Breast epithelium (tissue), 4 donors: ENCODE measurements at places on chromosomes 1 and 21.

DNA sequence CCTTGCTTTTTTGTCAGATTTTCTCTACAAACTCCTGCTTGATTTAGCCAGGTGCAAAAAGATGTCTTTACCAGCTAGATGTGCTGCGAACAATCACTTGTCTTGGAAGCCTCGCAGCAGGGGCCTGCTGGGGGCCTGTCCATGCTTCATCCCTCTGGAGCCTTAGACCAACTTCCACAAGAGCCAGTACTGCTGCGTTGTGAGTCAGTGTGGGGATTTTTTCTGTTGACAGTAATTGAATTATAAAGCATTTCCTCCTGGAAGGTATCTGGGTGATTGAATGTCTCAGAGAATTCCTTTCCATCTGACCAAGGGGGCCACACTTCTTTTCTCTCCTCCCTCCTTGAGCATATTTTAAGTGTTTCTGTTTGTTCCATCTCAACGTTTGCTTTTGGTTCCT lies 40.4 kb upstream of the LDLRAP1 start:
- DNase-seq, result no peak

GRCh38 chr1:229879746-229880145 lies 187.3 kb upstream of the GALNT2 start:
- DNase-seq, result no peak

DNA sequence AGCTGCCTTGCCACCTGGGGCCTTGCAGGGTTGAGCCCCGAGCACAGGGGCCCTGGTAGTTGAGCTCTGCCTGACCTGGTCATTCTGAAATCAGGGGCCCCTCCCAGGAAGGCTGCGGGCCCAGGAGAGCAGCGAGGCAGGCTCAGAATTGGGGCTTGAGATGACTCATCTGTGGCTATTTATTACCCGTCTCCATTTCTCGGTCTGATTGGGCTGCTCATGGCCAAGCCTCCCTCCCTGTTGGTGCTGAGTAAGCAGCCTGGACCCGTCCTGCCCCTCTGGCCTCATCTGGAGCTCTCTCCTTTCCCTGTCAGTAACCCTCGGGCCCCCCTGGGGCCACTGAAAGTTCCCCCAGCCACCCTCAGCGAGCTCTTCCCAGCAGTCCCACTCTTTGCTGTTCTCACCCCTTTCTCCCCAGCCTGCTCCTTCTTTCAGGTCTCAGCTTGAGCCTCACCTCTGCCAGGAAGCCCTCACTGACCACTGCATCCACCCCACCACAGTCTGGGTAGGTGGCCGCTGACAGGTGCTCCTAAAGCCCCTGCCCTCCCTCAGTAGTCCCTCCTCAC lies 11.0 kb upstream of the TNFRSF8 start:
- no peak for DNase-seq

- DNase-seq, result no peak
These were observed 22.3 kb upstream of the SNRPE start for GRCh38 chr1:203839081-203839480.
